SHP77 treated with DMSO at 0.1 percent for 48 hours (cell line): ENCODE measurements at places on chromosomes 12 and 14.

- no peak for DNase-seq
These were observed 145.4 kb downstream of the C12orf50 start for GRCh38 chr12:87883806-87884205.

- no peak for DNase-seq
These were observed 181.6 kb upstream of the FOXN3 start for GRCh38 chr14:89598548-89599186.

DNA sequence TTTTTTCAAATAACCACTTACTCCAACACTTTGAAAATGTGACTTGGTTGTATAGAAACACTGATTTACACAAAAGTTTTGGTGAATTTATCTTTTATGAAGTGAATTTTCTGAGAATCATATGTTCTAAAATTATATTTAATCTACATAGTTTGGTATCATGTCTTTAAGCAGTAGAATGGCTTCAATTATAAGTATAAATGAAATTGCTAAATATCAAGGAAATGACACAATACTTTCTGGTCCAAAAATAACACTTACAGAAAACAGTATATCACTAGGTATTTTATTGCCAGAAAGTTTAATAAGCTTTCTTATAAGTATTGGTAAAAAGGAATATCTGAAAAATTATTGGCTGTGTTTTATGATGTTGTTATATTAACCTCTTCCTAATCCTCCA lies 90.9 kb downstream of the SRGAP1 start:
- no peak for DNase-seq

- no peak for DNase-seq
These were observed 148.4 kb upstream of the BCL2L14 start for GRCh38 chr12:11922361-11922760.

DNA sequence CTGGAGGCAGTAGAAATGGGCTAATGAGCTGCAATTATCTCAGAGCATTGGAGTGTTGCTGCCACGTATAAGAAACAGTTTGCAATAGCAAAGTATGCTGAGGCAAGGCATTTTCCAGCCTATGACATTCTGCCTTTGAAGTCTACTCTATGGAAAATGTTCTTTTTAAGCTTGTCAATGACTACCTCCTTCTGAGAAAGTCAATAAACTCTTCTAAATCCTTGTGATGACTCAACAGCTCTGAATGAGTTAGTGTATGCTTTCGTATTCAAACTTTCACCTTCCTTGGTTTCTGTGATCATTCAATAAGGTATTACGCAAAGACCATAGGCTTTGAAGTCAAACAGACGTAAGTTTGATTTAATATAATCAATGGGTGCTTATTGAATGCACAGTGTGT lies 111.2 kb downstream of the CAPZA3 start:
- no peak for DNase-seq

DNA sequence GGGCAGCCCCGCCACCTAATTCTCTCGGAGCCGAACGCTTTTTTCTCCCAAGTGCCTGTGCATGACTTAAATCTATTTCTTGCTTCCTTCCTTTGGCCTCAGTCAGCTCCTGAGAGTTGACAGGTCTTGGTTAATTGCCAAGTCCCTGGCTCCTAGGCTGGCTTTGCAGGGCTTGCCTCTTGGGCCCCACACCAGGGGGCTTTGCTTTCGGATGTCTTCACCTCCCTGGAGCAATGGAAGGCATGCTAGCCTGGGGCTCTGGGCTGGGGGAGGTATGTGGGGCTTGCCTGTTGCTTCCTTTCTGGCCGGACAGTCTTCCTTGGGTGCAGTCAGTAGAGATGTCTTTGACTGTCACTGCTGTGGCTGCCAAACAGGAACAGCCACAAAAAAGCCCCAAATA lies 2.2 kb upstream of the KRT80 start:
- no peak for DNase-seq

- no peak for DNase-seq
These were observed 427.5 kb downstream of the SNAPC1 start for GRCh38 chr14:62189698-62190097.

- no peak for DNase-seq
These were observed 196.8 kb downstream of the RAD51B start for GRCh38 chr14:68016255-68016914.

GRCh38 chr12:42156232-42156631 lies 11.6 kb upstream of the GXYLT1 start:
- DNase-seq, result no peak

DNA sequence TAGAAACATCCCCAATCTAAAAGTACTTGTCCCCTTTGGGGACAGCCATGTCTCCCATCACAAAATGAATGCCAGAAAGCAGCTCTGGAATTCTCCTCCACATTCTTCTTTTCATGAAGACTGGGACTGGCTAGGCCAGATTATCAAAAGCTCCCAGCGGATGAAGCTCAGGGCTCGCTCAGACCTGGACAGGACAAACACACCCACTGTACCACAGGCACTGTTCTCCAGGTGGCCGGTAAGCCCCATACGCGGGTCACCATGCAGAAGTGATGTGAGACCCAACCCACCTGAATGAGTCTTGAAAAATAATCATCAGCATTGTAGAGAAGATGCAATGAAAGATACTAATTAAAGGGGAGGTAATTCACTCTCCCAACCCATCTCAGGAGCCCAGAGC lies 85.1 kb downstream of the GCH1 start:
- DNase-seq, result no peak

GRCh38 chr12:1291601-1292332 lies 300.7 kb downstream of the ERC1 start:
- DNase-seq, result no peak

- no peak for DNase-seq
These were observed 79.6 kb downstream of the EPS8 start for GRCh38 chr12:15709551-15709950.

- no peak for DNase-seq
These were observed 180.2 kb downstream of the CRADD start for GRCh38 chr12:93857279-93857938.

- DNase-seq, result no peak
These were observed 26.5 kb downstream of the GPR68 start for GRCh38 chr14:91218014-91218413.

- no peak for DNase-seq
These were observed 94.7 kb upstream of the KRR1 start for GRCh38 chr12:75606151-75606550.

GRCh38 chr12:115916910-115917668 lies 360.4 kb downstream of the MED13L start:
- no peak for DNase-seq

DNA sequence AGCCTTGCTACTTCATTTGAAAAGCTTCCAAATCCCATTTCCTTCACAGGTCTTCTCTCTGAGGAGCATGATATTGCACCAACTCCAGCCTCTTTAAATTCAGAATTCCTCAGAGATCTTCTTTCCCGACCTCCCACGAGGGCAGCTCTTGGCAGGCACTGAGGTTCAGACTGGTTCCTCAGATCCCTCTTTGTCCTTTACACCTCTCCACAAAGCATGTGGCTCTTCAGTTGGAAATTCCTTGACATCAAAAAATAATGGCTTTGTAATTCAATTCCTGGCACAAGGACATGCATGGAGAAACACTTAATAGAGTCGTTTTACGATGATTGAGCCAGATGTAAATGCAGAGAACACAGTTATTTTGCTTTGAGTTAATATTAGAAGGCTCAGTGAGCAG lies 63.2 kb upstream of the TMX1 start:
- DNase-seq, result no peak

DNA sequence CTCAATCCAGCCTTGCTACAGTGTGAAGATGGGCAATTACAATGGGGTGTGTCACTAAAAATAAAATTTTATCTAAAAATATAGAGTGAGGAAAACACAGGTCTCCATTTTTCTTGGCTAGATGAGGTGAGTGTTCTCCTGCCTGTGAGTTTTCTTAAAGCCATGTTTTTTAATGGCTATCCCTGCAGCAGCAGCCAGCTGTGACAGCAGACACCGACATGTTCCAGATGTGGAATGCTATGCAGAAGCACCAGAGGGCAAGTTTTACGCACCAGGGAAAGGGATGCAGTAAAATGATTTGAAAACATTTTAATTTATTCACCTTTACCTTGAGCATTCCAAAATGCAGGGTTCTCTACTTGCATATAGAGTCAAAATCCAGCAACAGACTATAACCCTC lies 577.0 kb upstream of the STXBP6 start:
- no peak for DNase-seq

DNA sequence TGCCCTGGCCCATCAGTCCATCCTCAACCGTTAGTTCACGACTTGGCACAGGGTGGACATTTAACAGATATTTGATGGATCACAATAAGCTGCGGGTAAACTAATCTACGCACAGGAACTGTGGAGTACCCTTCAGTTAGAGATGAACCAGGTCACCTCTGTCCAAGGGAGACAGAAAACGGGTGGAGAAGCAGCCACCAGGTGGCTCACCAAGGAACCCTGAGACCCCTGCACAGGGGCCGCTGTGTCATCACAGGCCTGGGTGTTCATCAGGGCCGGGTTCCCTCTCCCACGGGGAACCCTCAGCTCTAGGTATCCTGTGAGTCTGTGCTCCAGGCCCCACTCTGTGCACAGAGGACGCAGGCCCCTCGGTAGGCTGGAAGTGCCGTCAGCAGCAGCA lies 122.2 kb downstream of the PIWIL1 start:
- no peak for DNase-seq

- DNase-seq, result peak; percentile 59
These were observed 6.7 kb upstream of the CLEC7A start for GRCh38 chr12:10136637-10137205.

GRCh38 chr12:21485998-21486397 lies 15.4 kb downstream of the RECQL start:
- no peak for DNase-seq

DNA sequence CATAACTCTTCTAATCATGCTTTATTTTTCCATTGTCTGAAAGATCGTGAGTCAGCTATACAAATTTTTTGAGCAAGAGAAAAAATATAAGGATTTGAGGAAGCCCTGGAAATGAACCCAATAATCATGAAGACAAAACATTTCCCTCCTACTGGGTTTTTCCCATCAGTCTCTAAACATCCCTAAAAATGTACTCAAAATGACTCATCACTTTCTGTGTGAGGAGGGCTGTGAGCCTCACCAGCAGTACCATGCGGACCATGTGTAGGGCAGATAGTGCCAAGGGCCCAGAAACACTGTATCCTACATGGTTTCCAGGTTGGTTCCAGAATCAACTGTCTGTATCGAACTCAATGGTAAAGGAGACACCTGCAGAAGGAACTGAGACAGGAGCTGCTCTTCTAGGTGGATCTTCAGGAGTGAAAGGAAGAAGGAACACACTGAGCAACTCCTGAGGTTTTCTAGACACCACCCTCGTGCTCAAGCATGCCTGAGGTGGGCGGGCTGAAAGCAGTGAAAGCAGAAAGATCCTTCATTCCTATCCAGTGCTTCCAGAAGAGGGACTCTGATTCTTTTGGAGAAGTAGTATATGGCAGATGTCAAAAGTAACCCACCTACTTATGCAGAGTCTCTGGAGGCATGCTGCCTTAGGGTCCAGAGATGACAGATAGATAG lies 48.6 kb upstream of the RHOJ start:
- DNase-seq, result no peak

- no peak for DNase-seq
These were observed 811 bp downstream of the TMCC3 start for GRCh38 chr12:94649349-94650142.

- no peak for DNase-seq
These were observed 483.3 kb downstream of the ZFP36L1 start for GRCh38 chr14:68309616-68310015.

GRCh38 chr14:100778951-100779690 lies 46.8 kb upstream of the MEG3 start:
- no peak for DNase-seq

- no peak for DNase-seq
These were observed 10.0 kb upstream of the CNIH1 start for GRCh38 chr14:54451121-54451601.

GRCh38 chr14:51295646-51296263 lies 55.7 kb downstream of the TMX1 start:
- DNase-seq, result no peak

DNA sequence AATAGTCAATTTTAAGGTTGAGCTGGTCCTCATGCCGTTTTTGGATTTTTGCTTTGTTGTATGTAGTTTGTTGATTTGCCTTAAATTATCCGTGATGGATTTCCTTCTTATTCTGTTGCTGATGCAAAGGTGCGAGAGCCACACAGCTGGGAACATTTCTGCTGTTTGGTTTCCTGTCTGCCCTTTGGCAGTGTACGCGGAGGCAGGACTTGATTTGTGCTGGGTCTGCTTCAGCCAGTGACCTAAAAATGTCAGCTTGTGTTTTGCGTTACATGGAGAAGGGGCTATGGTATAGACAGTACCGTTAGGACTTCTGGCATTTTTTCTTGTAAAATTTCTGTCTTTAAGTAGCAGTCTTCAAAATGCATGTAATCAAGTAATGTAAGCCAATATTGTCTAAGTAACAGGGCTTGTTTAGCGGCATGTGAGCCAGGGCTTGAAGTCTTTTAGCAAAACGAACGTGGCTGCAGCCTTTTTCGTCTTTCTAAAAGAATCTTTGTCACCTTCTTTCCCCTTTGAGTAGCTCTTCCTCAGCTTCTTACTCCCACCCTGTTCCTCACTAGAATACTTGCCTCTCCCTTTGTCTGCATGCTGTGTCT lies 18.2 kb upstream of the RD3L start:
- no peak for DNase-seq

DNA sequence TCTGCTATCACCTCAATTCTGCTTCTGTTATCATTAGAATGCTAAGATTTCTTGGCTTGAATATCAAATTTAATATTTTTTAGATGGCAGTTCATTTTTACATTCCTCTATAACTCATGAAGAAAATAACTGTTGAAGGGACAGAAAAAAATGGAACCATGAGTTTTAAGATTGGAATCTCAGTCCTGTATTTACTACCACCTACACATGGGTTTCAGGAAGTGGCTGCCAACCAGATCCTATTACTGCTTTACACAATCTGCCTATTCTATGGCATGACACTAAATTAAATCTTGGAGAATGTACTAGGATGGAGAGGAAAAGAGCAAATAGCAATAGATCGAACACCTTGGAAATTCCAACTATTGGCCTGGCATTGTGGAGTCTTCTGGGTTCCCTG lies 140.8 kb downstream of the DUSP6 start:
- DNase-seq, result no peak

DNA sequence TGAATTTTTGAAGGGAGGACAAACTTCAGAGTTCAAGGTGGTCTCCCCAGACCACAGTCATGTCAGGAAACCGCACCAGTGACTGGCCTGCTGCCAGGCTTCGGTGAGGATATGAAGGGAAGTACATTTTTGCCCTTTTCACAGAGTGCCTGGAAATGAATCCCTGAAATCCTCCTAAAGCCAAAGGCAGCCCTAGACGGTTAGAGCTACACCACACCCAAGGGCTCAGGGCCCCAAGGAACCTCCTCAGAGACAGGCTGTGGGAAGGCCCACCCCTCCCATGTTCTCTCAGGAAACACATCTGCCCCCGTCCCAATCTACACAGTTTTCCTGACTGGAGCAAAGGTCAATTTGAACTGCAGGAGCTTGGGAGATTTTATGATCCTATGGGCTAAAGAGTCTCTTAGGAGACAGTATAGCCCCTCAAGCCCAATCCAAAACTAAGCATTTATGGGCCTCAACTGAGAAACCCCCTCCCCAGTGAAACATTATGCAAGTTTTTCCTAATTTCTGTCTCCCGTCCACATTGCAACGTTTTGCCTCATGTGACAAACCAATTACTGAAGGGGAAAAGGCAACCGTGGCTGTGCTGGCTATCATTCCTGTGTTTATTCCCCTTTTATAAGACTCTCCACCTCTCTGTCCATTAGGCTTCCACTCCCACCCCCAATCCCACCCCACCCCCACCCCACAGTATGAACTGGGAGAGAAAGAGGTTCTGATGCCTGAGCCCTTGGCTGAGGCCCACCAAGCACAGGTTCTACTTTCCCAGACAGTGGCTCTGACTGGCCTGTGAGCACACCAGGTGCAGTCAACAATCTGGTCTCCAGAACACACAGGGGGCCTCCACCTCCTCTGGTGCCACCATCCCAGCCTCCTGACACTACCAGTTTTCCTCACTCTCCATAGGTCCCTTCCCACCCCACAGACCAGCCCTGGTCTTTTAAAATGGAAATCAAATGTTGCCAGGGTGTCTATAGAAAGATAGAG lies 9.6 kb upstream of the RNASE1 start:
- no peak for DNase-seq
